ENCODE measurements at places on chromosomes 13 and 19.
A peak's percentile ranks its signal among the peaks of the same experiment; 100 is the strongest.

DNA sequence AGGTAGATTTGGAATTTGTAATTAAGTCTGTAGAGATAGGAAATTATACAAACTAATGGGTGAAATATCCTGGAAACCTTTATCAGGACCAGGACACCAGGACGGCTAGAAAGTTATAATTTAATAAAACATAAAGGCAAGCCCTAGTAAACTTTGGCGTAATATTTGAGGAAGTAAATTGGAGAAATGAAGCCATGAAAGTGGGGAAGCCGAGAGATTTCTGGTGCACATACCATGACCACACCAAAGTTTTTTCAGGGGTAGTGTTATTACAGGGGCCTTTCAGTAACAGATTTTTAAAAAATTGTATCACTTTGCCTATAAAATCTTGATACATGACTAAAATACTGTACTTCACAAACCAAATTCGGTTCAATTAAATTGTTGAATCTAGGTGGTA lies 54.7 kb upstream of the URAD start:
- DNase-seq, result no peak

GRCh38 chr19:2494447-2495129 lies 18.7 kb downstream of the GADD45B start:
- DNase-seq, result no peak

GRCh38 chr13:60571571-60571970 lies 174.6 kb downstream of the TDRD3 start:
- no peak for DNase-seq

GRCh38 chr19:14063105-14063504 lies 1.2 kb upstream of the PALM3 start:
- DNase-seq, result no peak

GRCh38 chr19:38733493-38734175 lies 10.6 kb downstream of the CAPN12 start:
- DNase-seq, result no peak

- no peak for DNase-seq
Measured at GRCh38 chr19:47467914-47468313, 3.8 kb downstream of the SLC8A2 start.

DNA sequence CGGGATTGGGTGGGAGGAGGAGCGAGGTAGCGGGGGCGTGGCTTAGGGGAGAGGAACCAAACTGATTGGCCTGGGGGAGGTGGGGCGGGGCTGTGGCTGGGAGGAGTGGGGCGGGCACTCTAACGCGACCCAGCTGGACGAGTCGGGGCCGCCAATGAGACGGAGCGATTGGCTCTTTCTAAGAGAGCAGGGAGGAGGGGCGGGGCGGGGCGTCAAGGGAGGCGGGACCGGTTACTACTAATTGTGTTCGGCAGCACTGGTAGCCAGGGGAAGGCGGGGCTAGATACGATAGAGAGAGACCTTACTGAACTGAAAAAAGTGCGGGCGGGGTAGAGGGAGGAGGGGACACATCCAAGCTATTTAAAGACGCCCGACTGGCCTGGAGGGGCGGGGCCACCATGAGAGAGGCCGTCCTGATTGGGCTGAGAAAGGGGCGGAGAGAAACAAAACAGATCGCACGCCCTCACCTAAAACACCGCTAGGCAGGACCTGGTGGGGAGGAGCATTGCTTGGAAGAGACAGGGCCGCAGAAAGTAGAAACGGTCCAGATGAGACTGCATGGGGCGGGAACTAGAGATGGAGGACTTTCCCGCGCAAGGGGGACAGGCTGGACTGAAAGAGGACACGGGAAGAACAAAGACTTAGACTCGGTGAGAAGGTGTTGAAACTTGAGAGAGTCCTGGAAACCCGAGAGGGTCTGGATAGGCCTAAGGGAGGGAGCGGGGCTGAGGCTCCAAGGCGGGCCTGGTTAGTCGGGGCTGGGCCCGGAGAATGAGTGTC lies at the start of gene KCNC3:
Gene KCNC3 (minus strand): TSS at position 232 of the 780 bp plus-strand sequence. CDS start 295 bp downstream, outside the sequence.
- DNase-seq, result peak; percentile 97

- no peak for DNase-seq
Measured at GRCh38 chr13:65719831-65720230, 1510.3 kb downstream of the PCDH9 start.

- DNase-seq, result no peak
Measured at GRCh38 chr19:1009981-1010538, 9.8 kb downstream of the GRIN3B start.

DNA sequence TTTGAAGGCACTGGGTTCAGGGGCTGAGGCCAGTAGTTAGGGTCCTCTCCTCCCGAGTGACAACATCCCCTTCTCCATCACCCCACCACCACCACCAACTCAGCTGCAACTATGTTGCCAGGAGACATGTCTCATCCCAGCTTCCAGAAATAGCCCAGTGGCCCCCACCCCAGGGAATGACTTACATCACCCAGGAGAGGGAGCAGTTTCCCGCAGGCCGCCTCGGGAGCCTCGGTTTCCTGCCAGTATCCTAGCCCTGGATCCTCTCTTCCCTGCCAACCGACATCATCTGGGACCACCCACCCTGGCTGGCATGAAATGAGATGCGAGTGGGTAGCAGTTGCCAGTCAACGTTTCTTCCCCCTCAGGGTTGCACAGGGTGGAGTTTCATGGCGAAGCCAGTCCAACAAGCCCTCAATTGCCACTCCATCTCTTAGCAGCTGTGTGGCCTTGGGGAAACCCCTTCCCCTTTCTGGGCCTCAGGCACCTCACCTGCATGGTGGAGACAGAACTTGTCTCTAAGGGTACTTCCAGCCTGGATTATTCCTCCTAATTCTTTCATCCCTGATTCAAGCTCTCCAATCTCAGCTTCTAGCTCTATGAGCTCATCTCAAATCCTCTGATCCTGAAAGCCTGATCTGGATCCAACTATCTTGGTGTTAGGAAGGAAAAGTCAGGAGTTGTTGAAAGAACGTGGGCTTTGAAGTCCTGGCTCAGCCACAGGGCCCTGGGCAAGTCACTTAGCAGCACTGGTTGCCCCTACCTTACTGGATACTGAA lies 3.9 kb upstream of the GSK3A start:
- DNase-seq, result no peak

- DNase-seq, result no peak
Measured at GRCh38 chr13:29384466-29384865, 211.0 kb downstream of the SLC7A1 start.

DNA sequence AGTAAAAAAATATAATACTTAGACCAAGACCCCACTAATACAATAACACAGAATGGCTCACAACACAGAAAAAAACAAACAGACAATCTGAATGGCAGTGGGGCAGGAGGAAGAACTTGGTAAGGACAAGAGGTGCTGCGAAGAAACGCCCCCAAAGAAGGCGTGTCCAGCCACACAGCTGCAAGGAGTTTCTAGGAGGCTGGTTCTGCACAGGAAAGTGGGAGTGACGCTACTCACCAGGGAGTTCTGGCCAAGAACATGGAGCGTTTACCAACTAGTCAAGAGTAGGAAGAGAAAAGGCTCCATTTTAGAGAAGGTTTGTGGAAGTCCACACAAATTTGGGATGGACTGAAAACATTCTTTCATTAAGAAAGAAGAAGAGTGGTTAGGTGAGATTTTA lies 95.3 kb upstream of the SLC15A1 start:
- no peak for DNase-seq

GRCh38 chr19:44927746-44928145 lies 13.3 kb downstream of the APOC1 start:
- no peak for DNase-seq

- DNase-seq, result no peak
Measured at GRCh38 chr13:71261256-71261655, 605.7 kb downstream of the DACH1 start.

- DNase-seq, result no peak
Measured at GRCh38 chr19:52734331-52734892, 432 bp downstream of the ZNF611 start.

- peak; percentile 81 for DNase-seq
Measured at GRCh38 chr19:30682999-30683536, 310.9 kb downstream of the ZNF536 start.

GRCh38 chr19:45306040-45306439 lies 16.6 kb downstream of the CKM start:
- no peak for DNase-seq

DNA sequence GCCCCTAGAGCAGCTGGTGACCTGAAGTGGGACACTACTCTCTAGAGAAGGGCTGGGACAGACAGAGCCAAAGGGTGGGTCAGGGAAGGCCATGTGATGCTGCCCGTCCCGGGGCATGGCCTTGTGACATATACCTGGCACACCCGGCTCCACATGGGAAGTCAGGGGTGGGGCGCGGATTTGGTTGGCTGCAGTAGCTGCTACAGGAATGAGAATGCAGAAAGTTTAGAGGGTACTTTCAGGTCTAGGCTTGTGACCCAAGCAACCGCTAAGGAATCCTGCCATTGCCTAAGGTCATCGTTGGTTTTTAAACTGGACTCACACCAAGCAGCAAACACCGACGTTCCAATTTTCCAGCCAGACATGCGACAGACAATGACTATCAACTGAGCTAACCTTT lies 25.9 kb downstream of the RCBTB2 start:
- no peak for DNase-seq

DNA sequence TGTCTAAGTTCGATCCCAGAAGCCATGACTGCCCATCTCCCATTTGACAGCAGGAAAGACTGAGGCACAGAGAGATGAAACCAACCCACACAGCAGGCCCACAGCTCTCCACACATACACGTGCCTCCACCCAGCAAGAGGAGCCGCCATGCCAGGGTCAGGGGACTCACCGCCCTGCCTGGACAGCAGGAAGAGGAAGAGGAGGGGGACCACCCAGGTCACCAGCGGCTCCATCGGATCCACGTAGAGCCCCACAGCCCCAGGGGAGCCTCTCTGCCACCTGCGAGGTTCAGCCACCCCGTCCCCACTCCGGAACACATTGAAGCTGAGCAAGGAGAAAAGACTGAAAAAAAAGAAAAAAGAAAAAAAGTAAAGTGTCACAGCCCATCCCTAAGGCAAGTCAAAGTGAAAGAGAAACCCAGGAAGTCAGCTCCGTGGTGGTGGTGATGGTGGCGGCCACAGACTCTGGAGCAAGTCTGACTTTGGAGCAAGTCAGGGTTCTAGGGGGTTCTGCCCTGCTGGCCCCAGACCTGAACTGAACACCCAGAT lies at the start of gene IL12RB1:
Gene IL12RB1 (minus strand): TSS at position 345 of the 549 bp plus-strand sequence. CDS start 111 bp downstream, at position 234.
- no peak for DNase-seq

- DNase-seq, result no peak
Measured at GRCh38 chr13:20074966-20075365, 85.9 kb downstream of the GJA3 start.

DNA sequence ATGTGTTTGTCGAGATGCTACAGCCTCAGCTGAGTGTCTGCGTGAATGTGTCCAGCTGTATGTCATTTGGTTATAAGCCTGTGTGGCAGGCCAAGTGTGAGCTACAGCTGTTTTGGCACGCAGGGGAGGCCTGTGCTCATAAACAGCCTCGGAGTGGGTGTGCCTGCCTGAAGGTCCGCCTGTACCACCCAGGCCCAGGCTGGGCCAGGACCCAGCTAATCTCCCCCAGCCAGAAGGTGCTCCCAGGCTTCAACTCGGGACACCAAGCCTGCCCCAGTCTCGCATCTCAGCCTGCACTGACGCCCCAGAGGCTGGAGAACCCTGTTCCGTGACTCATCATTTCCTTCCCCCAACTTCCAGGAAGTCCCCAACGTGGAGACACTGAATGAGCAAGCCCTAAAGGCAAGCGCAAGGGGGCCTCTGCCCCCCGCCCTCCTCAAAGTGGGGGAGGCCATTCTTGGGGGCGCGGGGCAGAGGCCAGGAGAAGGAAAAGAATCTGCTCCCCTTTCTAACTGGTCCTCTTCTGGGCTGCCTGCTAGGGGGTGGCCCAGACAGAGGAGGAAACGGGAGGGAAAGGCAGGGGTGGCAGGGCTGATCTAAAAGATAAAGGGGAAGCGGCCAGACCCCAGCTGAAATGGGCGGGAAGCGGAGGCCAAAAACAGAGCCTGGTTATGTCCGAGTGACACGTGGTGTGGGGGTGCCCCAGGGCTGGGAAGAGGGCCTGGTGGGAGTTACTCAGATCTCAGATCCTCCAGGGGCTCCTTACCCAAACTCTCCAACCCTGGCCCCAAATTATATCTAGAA lies 2.0 kb downstream of the SLC1A5 start:
- DNase-seq, result peak; percentile 52

DNA sequence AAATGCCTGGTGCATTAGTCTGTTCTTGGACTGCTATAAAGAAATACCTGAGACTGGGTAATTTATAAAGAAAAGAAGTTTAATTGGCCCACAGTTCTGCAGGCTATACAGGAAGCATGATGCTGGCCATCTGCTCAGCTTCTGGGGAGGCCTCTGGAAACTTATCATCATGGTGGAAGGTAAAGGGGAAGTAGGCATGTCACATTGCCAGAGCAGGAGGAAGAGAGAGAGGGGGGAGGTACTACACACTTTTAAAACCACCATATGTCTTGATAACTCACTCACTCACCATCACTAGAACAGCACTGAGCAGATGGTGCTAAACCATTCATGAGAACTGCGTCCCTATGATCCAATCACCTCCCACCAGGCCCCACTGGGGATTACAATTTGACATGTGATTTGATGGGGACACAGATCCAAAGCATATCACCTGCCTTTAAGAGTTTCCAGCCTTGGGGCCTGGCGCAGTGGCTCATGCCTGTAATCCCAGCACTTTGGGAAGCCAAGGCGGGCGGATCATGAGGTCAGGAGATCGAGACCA lies 219.0 kb downstream of the KATNAL1 start:
- no peak for DNase-seq

DNA sequence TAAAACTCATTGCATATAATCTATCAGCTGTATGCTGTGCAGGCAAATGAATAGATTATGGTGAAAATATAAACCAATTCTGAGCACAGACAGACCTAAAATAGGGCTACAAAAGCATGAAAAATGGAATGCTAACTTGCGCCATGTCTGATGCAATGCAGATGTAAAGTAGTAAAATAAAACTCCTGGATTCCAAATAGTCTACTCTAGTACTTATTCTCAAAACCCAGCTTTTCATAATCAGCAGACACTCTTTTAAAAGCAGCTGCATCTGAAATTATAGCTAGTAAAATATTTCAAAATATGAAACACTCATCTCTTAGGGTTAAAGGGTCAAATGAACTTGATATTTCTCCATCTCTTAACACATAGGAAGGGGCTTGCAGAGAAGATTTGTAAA lies 4.7 kb upstream of the POMP start:
- DNase-seq, result no peak

- DNase-seq, result no peak
Measured at GRCh38 chr19:48853483-48853882, 14.9 kb downstream of the PLEKHA4 start.

DNA sequence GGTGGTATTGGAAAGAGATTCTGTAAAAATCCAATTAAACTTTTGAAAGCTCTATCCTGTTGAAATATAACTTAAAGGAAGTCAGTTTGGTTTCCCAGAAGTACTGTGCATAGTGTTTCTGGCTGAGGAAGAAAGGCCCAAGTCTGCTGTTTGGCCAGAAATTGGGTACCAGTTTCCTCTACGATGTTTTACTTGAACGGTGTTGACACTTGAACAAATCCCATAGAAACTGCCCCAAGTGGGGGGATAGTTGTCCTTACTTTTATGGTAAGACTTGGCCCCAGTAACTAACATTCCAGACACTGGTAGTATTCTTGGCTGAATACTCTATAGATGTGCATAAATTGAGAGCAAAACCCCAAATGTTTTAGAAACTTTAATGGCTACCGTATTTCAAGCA lies 14.2 kb downstream of the KLF5 start:
- DNase-seq, result no peak

- DNase-seq, result no peak
Measured at GRCh38 chr13:39353988-39354387, 249.0 kb downstream of the LHFPL6 start.
